ENCODE measurements at places on chromosomes 6 and 20.

DNA sequence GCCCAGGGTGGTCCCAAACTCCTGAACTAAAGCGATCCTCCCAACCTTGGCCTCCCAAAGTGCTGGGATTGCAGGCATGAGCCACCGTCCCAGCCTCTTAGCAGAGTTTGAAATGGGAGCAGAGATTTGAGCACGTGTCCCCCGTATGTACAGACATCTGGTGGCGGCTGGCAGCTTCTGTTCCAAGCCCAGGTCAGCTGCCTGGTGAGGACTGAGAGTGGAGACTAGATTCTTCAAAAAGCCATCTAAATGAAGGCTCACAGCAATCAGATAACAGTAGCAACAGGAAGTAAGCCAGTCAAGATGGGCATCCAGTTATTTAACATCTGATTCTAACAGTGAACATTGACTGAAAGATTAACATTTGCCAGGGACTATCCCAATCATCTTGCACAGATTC is 128.1 kb upstream of the AKAP12 start:
- no peak for DNase-seq

GRCh38 chr6:163904186-163904585 is 489.7 kb downstream of the QKI start:
- DNase-seq, result no peak

DNA sequence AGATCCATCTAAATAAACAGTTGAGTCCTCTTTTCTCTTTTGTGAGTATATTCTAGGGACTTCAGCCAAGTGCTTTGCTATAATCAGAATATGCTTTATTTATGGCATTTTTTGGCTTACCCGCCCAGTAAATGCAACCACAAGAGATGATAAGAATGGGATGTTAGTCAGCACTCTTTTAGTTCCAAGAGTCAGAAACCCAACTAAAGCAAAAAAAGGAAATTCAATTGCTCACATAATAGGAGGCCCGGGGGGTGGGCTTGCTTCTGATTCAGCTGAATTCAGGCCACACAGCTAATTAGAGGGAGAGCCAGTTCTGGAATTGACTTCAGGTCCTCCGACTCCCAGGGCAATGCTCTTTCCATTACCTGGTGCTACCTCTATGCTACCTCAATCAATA is 250.6 kb downstream of the FARS2 start:
- no peak for DNase-seq

GRCh38 chr20:62020935-62021701 is 44.6 kb downstream of the TAF4 start:
- no peak for DNase-seq

GRCh38 chr20:58511861-58512260 is 3.3 kb downstream of the APCDD1L start:
- no peak for DNase-seq

DNA sequence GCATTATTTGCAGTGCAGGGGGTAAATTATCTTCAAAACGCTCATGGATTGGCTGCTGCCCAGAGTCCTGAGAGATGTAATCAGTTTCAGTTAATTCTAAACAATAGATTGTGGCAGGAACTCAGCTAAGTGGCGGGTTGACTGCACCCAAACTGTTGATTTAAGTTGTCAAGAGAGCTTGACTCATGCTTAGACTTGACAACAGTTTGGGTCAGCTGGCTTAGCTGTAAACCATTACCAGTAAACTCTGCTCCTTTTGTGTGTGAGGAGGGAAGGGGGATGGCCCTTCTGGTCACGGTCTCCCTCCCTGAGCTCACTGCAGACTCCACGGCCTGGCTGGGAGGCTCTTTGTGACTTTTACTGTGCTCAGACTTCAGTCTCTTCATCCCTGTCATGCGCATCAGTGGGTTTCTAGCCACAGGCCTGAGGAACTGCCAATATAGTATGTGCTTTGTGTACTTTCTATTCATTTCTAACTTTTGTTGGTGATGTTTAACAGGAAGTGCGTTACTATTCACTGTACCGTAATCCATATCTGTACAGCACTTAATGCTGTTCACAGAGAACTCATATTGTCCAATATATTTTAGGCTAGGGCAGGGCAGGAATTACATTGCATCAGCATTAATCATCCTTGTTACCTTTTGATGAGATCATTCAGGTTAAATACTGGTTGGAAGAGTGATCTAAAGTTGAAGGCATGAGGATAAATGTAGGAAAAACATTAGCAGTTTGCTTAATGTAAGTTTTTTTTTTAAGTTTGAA is 488.3 kb downstream of the CDKAL1 start:
- no peak for DNase-seq

- no peak for DNase-seq
These were observed 22.8 kb downstream of the KIF13A start for GRCh38 chr6:17964633-17965032.

DNA sequence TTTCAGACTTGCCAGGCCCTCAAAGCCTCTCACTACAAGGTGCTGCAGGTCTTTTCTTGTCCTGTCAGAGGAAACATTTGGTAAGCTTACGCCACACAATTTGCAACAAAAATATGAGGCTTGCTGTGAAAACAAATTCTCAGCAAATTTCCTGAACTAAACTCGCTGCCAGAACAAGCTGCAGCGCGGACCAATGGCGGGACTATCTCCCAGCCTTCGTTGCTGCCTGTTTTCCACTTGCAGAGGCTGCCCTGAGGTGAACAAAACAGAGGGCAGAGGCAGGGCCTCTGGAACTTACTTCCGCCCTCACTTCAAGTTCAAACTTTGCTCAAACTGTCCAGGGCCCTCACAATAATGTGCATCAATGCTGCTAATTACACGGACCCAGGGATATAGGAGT is 12.4 kb downstream of the UQCC2 start:
- no peak for DNase-seq

- no peak for DNase-seq
These were observed 90.9 kb upstream of the GRIK2 start for GRCh38 chr6:101302593-101302992.

DNA sequence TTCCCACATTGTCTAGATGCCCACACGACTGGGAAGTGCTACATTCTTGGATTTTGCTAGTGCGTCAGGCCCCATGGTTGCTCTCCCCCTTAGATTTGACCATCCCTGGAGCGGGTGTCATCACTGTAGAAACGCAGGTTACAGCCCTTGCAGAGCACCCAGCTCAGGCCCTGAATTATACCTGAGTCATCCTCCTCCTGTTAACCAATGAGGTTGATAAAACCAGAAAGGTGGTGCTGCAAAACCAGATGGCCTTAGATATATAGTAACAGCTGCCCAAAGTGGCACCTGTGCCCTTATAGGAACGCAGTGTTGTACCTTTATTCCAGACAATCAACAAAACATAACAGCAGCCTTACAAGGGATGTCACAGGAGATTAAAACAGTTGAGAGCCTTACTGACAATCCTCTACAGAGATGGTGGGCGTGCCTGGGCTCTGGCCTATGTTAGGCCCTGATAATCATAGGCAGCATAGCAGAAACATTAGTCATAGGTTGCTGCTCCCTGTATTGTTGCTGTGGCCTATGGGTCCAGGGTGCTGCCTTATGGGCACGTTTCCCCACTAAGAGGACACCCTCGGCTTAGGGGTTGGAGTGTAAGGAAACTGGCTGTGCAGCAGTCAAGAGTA is 33.6 kb upstream of the HSF2 start:
- no peak for DNase-seq

DNA sequence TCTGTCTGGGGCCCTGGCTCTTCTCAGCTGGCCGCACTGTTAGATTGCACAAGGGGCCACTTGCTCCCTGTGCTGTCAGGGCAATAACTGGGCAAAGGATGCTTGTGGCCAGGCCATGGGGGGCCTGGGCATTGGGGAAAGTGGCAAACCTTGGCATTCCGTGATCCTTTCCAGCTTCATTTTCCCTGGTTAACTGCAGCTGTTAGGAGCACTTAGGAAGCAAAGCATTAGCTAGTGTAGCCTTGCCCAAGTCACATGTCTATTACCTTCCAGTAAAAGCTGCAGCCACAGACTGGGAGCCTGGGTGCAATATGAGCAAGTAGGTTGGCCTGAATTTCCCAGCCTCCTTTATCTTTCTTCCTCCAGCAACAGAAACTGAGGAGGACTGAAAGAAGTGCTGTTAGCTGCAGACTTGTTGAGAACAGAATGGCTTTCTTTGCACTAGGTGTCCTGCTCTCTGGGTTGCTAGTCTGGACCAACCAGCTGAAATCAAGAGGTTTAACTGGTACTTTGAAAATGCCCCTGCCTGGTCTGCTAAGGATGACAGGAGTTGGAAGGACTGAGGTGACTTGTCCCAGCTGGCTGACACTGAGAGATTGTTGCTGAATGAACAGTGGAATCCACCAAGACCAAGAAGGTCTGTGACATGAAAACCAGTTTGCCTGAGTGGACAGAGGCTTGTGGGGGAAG is 312.3 kb upstream of the SUPT3H start:
- no peak for DNase-seq

Data from suppressor macrophage (primary cell).